ENCODE measurements at places on chromosomes 5 and 9.

- DNase-seq: no peak
Observed at GRCh38 chr9:123353041-123353440, 3.0 kb upstream of the CRB2 start.

DNA sequence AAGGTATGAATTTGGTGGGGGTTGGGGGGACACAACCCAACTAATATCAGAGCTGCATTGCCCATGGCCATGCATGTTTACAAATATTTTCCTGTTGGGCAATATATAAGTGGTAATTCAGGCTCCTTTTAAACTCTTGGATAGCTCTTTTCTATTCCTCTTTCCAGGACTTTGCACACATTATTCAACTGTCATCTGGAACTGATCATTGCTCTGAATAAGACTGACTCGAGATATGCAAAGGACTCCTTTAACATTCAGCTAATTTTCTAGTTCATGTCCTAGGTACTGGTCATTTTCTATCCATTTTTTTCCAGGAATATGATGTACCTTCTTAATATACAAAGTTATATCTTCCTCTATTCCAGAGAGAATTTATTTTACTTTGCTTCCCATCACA lies 89.5 kb upstream of the STK32A start:
- DNase-seq: no peak

DNA sequence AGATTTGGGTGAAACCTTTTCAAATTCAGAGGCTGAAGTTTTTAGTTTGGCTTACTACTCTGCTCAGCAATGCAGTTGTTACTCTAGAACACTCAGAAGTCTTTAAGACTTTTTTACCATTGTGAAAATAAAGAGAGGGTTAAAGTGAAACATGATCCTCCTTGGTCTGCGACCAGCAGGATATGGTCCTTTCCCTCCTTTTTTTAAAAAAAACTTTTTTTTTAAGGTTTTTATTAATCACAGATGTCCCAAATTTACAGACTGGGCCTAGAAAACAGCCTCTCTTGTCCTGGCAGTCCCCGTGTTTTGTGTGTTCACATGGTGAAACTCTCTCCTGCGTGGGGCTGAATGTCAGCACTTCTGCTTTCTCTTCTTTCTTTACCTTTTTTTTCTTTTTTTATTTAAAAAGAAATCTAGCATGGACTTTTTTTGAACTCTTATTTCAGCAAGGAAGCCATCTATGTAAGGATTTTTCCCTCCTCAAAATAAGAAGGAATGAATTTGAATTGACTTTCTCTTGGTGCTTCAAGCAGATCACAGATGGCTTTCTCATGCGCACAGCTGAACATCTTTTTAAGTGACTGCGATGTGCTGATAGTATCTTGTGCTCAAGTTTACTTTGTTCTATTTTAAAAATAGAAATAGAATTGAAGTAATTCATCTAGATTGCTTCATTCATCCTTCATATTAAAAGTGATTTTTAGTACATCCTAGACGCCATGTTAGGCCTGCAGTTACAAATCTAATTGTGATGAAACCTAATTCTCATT lies 128.7 kb upstream of the OTULINL start:
- no peak for DNase-seq

- no peak for DNase-seq
Observed at GRCh38 chr5:160297776-160298175, 14.6 kb downstream of the CCNJL start.

GRCh38 chr5:91434348-91434747 lies 51.2 kb upstream of the ARRDC3 start:
- peak; percentile 16 for DNase-seq

- DNase-seq: peak; percentile 43
Observed at GRCh38 chr5:180367991-180368390, 14.9 kb upstream of the GFPT2 start.

GRCh38 chr9:116337015-116337414 lies 183.4 kb downstream of the PAPPA start:
- DNase-seq: no peak

GRCh38 chr9:134271338-134272301 lies 54.6 kb upstream of the RXRA start:
- DNase-seq: no peak

- no peak for DNase-seq
Observed at GRCh38 chr9:84419031-84419602, 78.6 kb upstream of the SLC28A3 start.

DNA sequence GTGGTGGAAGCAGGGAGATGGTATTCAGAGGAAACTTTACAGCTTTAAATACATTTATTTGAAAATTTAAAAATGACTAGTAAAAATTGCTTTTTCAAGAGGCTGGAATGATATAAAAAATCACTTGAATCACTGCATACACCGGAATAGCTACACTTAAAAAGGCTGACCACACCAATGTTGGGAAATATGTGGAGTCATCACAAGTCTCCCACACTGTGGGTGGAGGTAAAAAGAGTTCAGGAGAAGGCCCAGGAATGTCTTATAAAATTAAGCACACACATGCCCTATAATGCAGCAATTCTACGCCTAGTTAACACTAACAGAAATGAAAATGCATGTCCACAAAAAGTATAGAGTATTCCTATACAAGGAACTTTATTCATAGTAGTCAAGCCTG lies 198.1 kb downstream of the ROR2 start:
- no peak for DNase-seq

DNA sequence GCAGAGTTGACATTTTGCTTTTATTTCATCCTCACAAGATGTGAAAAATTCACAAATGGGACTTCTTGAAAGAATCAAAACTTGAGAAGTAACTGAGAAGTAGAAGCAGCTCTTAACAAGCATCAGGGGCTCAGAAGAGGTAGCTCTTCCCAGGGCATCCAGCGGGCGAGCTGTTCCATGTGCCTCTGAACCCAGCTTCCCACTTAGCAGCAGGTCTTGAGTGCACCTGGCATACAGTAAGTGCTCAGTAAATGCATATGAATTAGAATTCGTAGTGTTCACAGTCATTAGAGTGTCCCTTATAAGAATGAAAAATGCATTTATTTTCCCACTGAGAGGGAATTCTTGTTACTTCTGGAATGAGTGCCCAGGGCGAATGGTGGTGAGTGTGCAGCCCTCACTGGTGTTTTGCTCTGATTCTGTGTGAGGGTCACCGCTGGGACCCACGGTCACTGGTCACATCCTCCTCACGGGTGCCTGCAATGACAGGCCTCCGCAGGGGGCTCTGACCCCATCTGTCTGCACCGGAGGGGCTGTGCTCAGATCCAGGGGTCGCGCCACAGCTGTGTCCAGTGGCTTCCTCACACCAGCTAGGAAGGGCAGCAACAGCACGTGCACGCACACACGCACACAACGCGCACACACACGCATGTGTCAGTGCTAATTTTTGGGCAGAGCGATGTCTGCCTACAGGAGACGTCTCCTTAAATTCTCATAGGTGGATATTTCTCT lies 26.9 kb downstream of the EXOC3 start:
- no peak for DNase-seq

GRCh38 chr9:16572005-16572734 lies 298.3 kb downstream of the BNC2 start:
- no peak for DNase-seq

DNA sequence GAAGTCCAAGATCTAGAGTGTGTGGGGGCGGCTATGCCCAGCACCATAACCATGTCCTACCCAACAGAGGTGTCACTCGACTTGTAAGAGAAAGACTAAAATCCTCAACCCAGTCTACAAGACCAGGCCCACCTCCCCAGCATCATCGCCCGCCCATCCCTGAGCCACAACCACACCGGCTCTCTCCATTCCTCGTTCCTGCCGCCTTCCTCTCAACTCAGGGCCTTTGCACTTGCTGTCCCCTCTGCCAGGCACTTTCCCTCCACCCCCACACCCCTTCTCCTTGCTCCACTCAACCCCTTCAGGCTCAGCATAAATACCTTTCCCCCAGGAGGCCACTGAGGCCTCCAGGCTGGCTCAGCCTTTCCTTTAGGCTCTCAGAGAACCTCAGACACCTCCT lies 69.3 kb downstream of the PAX5 start:
- no peak for DNase-seq
